ENCODE measurements at places on chromosomes 5 and 9.

- DNase-seq: no peak
Observed at GRCh38 chr5:132030610-132031009, 19.2 kb upstream of the ACSL6 start.

DNA sequence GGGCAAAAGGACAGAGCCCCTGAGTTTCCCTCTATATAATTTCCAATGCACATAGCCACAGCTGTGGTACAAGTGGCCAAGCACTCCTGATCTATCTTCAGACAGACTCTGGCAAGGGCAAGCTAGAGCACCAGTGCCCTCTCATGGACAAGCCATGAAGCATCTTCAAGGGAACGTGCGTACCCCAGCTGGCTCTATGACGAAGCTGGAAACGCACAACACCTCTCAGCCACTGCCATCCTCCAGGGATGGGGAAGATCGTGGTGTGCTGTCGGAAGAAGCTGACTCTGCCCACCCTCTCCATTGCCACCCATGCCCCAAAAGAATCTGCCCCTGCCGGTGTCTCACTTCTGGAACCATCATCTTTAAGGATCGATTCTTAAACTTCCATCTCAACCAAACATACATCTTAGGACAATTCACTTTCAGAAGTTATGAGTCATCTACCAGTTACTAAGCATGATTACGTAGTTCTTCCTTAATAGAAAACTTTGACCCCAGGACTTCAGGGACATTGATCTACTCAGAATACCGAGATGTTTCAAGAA, 482.9 kb downstream of the AGTPBP1 start:
- no peak for DNase-seq

DNA sequence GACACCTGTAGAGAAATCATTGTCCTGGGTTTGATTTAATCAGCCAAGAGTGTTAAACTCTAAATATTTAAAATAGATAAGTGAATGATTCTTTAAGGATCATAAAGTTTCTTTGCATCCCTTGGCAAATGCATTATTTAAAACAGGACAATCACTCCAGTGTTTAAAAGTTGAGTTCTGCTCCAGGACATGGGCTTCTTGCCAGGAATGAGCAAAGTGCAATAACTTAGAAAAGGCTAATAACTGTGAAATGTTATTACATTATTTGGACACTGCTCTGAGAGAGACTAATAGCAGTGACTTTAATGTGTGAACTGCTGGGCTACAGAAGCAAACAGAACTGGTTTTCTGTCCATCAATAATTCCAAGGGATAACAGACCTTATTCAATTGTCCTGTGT, 283.3 kb downstream of the GABRB2 start:
- no peak for DNase-seq

- DNase-seq: no peak
Observed at GRCh38 chr5:104247260-104247659, 684.7 kb upstream of the NUDT12 start.

GRCh38 chr9:3247211-3247610, 278.6 kb downstream of the RFX3 start:
- DNase-seq: no peak

DNA sequence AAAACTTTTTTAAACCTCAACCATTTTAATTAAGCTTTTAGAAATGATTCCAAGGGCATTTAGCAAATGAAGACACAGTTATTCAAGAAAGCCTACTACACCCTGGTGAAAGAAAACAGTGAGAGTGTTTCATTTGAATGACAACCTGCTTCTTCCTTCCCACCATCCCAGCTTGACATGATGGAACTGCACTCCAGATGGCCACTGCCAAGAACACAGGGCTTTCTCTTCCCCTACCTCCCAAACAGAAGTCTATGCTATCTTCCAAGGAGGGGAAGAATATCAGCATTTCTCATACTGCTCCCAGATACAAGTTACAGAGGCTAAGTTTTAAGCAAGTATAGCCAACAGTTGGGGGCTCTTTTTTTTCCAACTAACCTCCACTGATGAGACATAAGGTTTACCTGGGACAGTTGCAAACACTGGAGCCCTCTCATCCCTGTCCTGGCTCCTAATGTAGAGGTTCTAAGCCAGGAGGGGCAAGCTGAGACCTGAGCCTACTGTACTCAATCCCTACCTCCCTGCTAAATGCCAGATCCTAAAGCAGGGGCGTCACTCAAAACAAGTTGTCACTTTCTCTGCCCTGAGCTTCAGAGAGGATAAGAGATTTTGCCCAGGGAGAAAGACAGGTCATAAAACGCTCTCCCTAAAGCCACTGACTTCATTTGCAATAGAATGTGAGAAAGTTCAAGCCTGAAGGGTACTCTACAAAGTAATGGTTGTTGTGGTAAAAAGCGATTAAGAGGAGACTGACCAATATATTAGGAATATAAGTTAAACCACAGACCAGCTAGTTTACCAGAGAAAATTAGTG, 88.5 kb upstream of the SLC27A6 start:
- DNase-seq: no peak

DNA sequence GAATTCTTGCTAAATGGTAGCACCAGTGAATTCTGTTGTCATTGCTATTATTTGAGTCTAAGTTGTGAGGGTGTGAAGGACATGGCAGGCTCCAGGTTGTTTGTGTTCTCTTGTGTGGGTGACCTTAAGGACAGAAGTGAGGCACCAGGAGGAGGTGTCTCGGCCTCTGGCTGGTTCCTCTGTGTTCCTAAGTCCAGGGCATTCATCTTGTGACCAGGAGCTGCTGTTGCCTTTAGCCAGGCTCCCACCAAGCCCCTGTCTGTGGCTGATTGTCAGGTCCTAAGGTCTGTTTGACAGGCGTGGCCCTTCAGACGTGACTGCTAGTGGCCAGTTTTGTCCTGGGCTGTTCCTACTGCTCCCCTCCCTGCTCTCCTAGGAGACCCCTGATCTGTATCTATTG, 89.4 kb downstream of the ANGPTL2 start:
- no peak for DNase-seq

DNA sequence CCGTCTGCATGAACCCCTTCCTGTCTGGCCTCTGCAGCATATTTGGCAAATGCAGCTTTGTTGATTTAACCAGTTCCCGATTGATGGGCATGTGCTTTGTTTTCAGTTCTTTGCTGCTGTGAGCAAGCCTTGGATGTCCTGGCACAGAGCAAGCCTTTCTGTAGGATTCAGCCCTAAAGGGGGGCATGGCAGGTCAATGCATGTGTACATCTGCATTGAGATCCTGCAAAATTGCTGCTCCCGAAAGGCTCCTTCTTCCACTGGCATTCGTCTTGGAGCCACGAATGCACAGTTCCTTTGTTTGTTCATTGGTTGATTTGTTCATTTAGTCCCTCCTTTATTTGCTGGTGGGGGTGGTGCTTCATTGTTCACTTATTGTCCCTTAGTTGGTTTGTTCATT, 34.8 kb downstream of the COL5A1 start:
- no peak for DNase-seq

DNA sequence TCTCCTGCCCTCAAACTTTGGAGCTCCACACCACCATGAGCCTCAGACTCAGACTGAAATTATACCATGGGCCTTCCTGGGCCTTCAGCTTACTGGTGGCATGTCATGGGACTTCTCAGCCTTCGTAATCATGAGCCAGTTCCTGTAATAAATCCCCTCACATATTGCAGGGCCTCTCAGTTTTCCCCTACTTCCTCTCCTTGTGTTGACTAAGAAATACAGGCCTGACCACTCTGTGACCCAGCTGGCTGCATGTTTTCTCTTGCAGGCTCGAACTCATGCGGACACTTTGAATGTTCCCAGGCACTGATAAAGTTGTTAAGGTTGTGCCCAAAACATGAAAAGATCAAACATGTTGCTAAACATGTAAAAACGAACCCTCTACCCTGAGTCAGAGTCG, 26.2 kb upstream of the SHC3 start:
- no peak for DNase-seq

DNA sequence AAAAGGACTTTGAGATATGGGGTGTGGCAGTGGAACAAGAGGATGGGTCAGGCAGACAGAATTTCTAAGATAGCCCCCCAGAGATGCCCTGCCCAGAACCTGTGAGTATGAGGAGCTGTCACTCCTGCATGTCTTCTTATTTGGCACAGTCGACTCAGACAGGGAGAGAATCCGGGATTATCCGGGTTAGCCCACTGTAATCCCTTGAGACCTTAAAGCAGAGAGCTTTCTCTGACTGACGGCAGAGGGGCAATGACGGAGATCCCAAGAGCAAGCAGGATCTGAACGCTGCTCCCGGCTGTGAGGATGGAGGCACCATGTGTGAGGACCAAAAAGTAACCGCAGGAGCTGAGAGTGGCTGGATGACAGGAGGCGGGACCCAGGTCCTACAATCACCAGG, 8.8 kb upstream of the NHP2 start:
- DNase-seq: no peak

DNA sequence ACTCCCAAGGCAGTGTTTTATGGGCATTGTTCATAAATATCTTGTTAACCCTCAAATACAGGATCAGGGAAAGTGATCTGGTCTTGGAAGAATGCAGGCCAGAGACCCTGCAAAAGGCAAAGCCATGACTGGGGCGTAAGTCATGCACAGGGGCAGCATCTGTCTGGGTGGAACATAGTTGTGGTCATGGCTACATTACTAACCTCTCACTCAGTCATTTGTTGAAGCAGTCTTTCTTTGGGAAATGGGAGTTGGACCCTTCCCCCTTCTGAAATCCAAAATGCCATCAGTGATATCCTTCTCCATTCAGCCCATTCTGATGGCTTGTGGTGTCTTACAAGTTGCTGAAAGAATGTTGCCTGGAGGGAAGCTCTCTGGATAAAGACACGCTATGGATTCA, 68.1 kb downstream of the GDNF start:
- DNase-seq: no peak

DNA sequence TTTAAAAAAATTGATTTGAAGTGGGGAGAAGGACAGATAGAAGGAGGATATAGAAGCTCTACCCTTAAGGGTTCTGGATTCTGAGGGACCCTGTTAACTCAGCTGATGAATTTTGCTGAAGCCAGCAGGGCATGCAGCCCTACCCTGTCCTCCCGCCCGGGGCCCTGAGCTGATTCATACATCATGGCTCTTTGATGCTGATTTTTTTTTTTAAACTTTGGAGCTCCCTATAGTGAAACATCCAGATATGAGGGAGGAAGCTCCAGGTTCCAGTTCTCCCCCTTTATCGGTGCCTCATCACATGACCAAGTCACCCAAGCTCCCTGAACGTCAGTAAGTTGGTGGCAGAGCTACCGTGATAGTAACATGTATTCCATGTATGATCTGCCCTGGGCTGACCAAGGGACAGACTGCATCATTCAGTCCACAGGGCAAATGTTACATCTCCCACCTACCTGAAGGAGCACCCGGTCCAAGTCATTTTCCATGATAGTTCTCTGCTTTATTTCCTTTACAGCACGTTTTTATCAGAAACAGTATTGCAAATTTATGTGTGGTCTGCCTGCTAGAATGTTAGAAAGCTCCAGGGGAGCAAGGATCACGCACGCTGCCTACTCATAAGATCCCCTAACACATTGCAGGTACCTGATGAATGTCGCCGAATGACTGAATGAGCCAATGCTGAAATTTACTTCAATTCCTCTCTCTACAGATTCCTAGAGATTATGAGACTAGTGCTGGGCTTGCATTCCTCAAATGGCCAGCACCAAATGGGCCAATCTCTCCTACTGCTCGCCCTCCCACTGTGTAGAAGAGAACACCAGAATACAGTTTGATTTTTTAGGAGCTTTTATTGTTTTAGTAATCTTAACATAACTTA, 25.9 kb downstream of the SPARC start:
- no peak for DNase-seq

- no peak for DNase-seq
Observed at GRCh38 chr5:820245-820644, 30.5 kb downstream of the ZDHHC11 start.

DNA sequence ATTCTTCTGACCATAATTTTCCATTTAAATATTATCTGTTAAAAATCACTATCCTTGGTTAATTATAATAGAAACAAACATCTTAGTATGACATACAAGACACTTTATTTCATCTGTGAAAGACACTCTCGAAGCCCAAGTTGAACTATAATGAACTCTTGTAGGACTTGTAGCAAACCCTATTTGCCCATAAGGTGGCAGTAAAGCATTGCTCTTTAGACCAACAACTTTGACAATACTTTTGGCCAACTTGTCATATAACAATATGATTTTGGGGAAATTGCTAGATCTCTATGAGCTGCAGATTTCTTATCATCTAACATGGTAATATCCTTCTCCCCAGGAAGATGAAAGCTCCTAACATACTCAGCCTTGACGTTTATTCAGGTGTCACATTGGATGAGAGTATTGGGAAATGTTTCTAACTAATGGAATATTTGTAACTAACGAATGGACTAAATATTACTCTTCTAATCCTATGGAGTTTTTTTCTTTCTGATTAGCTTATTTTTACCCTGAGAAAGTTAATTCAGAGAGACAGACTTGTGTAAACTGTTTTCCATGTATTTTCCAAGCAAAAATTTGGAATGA, 11.0 kb downstream of the SPINK14 start:
- no peak for DNase-seq

DNA sequence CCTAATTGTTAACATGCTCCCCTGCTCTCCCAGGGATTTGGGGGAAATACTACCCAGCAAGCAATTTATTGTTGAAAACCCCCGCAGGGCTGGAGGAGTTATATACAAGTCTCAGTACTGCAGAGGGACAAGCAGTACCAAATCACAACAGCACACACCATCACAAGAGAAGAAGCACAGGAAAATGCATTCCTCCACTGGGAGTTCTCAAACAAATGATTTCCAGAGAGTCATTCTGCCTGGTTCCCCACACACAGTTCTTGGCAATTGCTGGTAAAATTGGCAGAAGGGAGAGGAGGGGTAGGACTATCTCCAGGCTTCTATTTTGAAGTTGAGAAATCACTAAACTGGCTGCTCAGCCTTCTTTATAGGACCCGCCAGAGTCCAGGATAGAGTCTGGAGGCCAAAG, 16.8 kb downstream of the SIL1 start:
- DNase-seq: no peak

- DNase-seq: no peak
Observed at GRCh38 chr5:53642061-53642460, 81.6 kb downstream of the NDUFS4 start.

DNA sequence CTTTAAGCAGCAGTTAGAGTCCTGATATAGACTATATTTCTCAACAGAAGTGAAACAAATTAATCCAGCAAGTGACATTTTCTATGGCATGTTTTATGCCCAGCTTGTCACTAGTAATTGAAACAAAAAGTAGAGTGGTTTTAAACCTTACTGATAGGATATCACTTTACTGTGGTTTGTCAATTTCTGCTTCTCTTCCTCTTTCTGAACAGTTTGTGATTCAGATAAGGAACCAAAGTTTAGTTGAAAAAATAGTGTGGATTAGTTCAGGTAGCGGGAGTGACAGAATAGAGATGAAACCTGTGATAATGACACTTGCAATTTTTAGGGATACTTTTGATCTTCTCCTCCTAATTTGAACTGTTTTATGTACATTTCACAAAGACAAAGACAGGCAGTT, 485.7 kb upstream of the EDIL3 start:
- no peak for DNase-seq

DNA sequence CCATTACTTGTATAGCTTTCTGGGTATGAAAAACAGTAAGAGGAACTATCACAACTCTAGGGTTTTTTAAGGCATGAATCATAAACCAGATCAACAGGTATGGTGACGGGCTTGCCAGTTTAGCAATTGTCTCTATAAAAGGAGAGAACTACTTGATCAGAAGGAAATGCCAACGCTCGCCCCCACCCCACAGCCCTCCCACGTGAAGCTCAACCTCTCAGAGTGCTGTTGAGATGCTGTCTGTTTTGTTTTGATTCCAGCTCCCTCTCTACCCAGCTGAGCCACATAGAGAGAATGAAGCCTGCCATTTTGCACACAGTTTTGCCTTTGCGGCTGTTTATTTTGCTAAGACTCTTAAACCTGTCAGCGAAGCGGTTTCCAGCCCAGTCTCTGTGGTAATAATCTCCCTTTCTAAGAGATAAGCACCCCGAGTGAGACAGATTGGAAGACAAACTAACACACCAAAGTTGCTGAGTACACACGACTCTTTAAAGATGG, 257.9 kb upstream of the ANKRD55 start:
- no peak for DNase-seq
